Stimulated activated CD4-positive, alpha-beta T cell treated with anti-CD3 and anti-CD28 coated beads, Interleukin-15, amount 100 ng/mL, for 1 hour (primary cell): ENCODE measurements at places on chromosomes 7 and 10.

- DNase-seq: no peak
These were observed 117.9 kb upstream of the COL1A2 start for GRCh38 chr7:94276795-94277194.

DNA sequence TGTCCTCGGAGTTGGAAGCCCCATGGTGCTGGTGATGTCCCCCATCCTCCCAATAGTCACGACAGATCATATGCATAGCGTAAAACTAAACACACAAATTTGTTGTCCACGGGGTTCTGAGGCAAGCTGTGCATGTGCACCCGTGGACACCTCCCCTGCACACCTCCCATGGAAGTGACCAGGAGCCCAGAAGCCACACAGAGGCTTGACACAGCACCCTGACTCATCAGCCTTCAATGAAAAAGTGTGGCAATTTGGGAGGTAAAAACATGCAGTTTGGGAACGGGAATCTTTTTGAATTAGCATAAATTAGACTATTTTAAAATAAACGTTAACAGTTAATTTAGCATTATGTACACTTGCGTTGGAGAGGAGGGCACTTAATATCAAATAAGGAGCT lies 89.2 kb upstream of the NPS start:
- DNase-seq: no peak

DNA sequence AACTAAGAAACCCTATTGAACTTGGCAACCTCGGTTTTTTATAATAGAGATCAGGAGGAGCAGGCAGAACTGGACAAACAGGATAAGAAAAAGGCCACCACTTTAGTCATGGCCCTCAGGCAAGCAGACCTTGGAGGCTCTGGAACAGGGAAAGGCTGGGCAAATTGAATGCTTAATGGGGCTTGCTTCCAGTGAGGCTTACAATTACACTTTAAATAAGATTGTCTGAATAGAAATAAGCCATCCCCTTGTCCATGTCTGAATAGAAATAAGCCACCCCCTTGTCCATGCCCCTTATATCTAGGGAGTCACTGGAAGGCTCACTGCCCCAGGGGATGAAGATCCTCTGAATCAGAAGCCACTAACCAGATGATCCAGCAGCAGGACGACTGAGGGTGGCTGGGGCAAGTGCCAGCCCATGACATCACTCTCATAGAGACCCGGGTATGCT lies 40.6 kb downstream of the AKR1B15 start:
- DNase-seq: no peak

DNA sequence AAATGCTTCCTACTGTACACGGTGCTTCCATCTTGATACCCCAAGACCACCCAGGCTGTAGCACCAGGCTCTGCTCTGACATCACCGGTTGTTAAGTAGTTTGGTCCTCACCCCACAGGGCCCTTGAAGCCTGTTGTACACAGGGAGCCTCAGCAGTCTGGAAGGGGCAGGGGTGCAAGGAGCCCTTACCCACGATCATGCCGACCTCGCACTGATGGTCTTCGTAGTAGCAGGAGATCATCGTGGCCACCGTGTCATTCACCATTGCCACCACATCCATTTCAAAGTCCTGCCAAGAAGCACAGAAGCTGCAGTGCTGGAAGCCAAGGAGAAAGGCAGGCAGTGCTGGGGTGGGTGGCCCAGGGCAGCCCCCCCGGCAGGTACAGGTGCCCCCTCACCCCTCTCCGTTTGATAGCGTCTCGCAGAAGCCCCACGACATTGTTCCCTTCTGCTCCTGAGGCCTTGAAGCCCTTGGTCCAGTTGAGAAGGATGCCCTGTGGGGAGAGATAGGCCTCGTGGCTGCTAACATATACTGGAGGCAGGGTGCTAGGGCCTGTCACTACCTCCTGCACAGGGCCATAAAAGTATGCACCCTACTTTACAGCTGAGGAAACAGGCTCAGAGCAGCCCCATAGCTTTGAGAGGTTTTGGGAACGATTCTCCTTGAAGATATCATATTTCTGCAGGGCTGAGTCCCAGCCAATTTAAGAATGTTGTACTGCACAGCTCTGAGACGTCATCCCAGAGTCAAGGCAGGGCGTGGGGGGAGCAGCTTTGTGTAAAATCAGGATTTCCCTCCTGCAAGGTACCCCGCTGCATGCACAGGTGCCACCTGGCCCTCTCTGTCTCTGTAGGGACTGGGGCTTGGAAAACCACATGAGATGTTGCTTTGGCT lies 8.7 kb upstream of the MYL7 start:
- DNase-seq: no peak

- no peak for DNase-seq
These were observed 149.8 kb upstream of the HDAC9 start for GRCh38 chr7:18345641-18346234.
